AG04449 (cell line): ENCODE measurements at places on chromosomes 5 and 9.
A peak's percentile ranks its signal among the peaks of the same experiment; 100 is the strongest.

DNA sequence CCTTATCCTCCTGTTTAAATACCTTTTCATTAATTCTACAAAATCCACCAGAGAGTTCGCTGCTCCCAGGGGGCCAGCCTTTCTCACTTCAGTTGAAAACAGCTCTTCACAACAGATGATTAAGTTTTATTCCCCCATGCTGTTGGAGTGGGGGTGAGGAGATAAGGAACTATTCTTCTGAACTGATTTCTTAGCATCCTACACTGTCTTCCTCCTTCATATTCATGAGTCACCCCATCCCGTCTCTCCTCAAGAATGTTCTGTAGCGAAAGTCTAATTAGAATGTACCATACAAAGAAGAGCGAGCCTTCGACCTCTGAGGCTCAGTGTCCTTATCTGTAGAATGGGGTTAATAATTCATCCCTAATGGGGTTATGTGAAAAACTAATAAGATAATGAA is 138.0 kb downstream of the PIK3R1 start:
- DNase-seq = no peak

GRCh38 chr5:149893403-149893931 is 51.1 kb downstream of the PDE6A start:
- DNase-seq = no peak

- DNase-seq = no peak
Observed at GRCh38 chr9:23747088-23748075, 78.7 kb downstream of the ELAVL2 start.

DNA sequence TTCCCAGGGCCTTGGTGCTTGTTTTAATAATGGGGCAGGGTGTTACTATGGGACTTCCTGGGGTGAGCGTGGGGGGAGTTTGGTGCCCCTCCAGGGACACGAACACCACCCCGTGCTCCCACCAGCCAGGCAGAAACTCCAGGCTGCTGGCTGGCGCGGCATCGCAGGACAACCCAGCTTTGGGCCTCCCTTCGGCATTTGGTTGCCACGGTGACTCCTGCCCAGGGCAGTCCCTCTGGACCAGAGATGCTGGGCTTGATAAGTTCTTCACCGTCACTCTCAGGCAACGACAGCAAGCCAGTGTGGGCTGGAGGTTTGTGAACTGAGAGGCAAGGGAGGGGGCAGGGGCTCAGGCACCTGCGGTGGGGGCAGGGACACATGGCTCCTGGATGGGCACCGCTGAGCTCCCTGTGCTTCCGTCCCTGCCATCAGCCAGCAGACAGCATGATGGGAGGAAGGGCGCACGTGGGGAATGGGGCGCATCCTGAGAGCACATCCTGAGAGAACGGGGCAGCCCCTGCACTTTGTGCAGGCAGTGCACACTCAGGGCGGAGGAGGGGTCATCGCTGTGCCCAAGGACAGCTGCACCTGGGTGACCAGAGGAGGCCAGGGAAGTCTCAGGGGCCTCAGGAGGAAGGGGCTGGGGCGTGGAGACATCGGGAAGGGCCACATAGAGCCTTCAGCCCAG is 116.4 kb downstream of the RXRA start:
- DNase-seq = no peak

DNA sequence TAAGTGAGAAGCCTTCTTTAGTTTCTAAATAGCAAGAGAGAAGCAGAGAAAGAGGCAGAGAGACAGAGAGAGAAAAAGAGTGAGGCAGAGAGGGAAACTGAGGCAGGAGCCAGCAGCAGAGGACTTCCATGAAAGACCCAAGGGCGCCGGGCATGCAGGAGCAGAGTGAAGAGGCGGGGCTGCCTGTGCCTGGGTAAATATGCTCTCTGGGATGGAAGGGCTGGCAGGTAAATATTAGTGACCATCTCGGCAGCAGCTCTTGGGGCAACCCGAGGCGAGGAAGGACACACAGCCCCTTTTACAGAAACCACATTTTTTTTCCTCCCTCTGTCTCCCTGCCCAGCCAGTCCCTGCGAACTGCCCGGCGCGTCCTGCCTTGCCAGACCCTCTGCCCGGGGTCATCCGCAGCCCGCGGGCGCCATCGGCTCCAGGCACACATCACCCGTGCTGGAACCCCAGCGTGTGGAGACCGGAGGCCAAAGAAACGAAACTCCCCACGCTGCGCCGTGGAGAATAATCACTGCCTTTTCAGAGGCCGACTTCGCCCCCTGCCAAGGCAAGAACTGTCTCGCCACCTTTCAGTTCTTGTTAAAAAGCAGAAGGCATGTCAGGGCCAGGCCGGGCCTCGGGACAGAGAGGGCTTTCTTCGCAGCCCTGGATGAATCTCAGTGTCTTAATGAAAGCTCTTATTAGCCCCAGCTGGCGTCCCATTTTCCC is 61.3 kb downstream of the BOD1 start:
- no peak for DNase-seq

- no peak for DNase-seq
Observed at GRCh38 chr9:131410044-131410491, 16.2 kb downstream of the PRRC2B start.

DNA sequence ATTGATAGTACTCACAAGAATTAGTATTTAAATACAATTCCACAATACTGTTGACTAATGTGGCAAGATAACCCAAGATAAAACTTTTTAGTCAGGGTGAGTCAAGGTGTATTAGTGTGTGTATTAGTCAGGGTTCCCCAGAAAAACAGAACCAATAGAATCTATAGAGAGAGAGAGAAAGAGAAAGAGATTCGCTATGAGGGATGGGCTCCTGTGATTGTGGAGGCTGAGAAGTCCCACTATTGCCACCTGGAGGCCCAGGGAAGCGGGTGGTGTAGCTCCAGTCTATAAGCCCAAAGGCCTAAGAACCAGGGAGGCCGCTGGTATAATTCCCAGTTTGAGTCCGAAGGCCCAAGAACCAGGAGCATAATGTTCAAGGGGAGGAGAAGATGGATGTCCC is 10.0 kb upstream of the SHISAL2B start:
- DNase-seq = no peak

- no peak for DNase-seq
Observed at GRCh38 chr5:56518820-56519219, 285.7 kb upstream of the ANKRD55 start.

DNA sequence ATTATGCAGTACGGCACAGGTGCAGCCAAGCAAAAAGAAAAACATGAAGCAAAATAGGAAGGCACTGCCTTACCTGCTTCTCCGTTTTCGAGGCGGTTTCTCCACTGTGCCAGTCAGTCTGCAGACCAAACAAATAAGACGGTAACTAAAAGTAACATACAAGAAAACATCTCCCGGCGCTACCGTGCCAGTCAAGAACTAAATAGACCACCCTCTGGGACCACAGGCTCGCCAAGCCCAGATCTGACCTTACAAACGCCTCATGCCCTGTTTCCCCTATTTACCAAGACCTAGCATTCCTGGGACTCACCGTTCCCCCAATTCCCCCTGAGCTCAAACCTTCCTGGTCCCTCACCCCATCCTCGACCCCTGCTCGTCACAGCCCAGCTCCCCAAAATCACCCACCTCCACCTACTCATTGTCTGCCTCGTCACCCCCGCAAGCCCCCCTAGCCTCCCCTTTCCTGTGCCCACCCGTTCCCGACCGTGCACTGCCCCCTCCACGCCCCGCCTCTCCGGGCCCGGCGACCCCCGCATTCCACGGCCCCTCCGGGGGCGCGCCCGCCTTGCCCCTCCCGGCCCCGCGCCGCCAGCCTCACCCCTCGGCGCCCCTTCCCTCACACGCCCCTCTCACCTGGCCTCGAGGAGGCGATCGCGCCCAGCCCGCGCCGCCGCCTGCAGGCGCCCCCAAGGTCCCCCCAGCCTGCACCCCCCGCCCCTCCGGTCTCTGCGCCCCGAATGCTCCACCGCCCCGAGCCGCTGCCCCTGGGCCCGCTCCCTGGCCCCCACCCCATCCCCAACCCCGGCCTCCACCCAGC is 560 bp downstream of the SCAI start:
- no peak for DNase-seq

DNA sequence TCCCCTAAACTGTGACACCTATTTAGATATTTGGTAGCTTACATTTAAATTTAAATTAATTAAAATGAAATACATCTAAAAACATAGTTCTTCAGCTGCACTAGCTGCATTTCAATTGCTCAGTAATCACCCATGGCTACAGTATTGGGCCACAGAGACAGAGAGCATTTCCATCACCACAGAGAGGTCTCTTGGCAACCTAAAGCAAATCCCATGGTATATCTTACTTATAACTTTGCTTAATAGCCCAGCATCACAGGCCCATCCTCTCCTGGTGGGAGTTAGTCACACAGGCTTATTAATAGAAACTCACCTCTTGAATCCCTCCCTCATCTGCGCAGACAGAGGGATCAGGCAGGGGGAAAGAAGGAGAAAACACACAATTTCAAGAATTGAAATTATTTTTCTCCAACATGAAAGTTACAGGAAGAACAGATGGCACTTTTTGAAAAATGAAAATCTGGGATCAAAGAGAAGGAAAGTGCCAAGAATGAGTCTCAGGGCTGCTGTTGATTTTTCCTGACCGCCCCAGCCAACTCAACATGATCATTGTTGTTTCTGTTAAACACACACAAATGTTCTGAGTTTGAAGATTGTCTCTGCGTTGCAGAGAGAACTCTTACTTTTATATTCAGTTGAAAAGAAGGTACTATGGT is 144.6 kb downstream of the CMYA5 start:
- DNase-seq = no peak

DNA sequence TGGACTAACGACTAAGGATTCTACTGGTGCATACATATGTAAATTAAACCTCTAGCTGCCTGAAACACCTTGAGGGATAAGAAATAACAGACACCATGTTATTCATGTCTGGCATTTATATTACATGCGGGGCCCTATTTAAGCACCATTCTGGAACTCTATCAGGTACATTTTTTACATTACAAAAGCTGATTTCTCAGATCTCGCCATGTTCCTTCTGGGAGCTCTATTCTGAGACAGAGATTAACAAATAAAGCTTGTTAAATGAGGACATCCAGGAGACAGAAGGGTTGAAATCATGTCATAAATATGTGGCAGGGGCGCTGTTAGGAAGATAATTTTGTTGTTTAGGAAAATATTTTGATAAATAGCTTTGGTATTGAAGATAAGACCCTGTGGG is 93.4 kb upstream of the SLIT3 start:
- DNase-seq = no peak

GRCh38 chr9:138015021-138015829 is 137.6 kb downstream of the CACNA1B start:
- DNase-seq = no peak

DNA sequence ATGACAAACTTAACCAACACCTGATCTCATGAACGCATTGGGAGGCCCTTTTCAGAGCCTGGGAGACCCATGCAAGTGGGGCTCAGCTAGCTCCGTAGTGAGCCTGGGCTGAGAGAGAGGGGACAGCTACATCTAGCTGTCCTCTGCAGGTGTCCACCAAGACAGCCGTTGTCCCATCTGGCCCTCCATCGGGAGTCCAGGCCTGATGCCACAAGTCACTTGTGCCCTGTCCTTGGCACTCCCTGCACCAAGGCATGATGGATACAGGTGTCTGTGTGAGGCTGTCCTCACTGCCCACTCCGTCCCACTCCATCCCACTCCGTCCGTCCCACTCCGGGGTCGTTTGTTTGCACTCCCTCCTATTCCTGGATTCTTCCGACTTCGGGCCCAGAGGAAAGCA is 2.5 kb upstream of the EDF1 start:
- no peak for DNase-seq

DNA sequence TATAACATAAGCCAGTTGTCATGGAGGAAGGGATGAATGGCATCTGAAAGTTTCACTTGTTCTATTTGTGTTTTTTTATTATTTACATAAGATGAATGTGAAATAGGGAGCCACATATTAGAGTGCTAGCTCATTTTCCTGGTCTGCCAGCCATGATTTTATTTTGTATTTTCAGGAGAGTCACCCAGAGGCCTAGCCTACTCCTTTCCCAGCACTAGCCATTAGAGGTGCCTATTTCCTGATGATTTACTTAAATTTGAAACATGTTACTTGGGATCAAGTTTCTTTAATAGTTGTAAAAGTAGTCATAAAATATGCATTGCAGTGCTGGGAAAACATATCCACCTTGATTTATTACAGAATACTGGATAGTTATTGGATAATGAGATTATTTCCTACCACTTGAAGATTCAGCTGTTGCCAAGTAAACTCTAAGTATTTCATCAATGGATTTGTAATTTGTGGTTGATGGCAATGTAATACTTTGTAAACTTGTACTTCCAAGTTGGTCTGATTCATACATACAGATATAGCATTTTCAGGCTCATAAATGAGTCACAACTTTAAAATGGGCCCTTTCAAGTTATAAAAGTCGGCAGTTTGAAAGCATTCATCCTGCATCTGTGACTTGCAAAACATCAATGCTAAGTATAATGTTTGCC is 50.8 kb downstream of the KCNN2 start:
- DNase-seq = peak; percentile 85

- DNase-seq = no peak
Observed at GRCh38 chr9:93266521-93267001, 82.6 kb downstream of the WNK2 start.

GRCh38 chr5:13552361-13552760 is 392.1 kb downstream of the DNAH5 start:
- no peak for DNase-seq

DNA sequence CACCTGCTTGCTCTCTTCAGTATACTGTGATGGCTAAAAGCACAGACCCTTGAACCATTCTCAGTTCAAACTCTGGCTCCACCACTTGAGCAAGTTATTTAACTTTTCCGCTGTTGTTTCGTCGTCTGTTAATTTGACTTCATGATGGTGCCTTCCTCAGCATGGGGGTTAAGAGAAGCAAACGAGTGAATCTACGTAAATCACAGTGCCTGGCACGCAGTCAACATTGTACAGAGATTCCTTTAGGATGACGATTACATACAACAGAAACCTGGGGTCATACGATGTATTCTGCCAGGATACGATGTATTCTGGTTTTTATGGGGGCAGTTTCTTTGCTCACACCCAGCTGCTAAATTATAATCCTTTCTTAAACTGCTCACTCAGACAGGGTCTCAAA is 515.6 kb downstream of the CCDC171 start:
- no peak for DNase-seq

DNA sequence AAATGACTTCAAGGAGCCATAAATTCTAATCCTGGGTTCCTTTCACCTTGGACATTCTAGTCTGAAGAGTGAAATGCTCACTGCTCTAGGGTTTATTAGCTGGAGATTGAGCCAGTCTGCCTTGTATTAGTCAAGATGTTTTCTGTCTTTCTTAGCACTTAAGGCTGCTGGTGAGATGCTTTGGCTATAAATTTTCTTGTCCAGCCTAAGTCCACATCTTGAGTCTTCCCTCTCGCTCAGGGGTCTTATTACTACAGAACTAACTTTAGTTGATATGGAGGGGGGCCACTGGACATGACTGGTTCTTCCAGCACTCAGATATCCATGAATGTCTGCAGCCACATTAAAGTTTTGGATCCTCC is 316.4 kb downstream of the ARHGAP26 start:
- DNase-seq = no peak
